ENCODE measurements at places on chromosomes 3 and 15.

DNA sequence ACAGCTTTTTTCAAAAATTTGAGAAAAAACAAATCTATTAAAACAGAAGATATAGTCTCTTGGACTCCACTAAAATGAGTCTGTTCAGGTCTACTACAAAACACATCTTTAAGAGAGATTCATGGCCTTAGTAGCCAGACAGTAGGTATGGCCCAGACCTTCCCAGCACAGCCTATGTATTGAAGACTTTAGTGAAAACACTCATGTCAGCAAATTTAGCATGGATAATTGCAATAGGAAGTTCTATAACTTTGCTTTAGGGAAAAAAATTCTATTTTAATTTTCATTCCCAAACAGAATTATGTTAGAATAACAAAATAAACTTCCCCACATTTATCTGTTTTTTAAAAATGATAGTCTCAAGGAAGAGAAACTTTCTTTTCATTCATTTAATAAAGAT lies 976.6 kb downstream of the FHIT start:
- DNase-seq, result no peak

GRCh38 chr15:53203454-53203853 lies 413.3 kb upstream of the ONECUT1 start:
- DNase-seq, result no peak

GRCh38 chr15:64837502-64837901 lies 4.2 kb upstream of the PLEKHO2 start:
- DNase-seq, result no peak

DNA sequence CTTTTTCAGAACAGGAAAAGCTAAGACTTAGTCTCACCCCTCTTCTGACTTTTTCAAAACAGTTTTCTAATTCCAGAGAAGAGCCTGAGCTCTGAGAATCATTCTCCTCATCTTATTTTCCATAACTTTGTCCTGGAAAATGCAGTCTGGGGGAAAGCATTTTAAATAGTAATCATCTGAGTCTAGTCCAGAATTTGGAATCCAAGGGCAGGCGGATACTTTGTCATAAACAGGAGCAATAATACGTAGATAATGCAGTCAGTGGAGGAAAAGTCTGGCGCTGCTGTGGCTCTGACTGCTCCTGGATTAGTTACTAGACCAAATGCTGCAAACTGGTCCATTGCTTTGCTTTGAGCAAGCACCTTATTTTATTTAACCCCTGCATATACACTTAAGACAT lies 285.0 kb downstream of the THSD4 start:
- no peak for DNase-seq

- no peak for DNase-seq
Measured at GRCh38 chr15:68195336-68196112, 9.6 kb downstream of the CALML4 start.

GRCh38 chr15:59736181-59736580 lies 47.1 kb upstream of the BNIP2 start:
- DNase-seq, result no peak

DNA sequence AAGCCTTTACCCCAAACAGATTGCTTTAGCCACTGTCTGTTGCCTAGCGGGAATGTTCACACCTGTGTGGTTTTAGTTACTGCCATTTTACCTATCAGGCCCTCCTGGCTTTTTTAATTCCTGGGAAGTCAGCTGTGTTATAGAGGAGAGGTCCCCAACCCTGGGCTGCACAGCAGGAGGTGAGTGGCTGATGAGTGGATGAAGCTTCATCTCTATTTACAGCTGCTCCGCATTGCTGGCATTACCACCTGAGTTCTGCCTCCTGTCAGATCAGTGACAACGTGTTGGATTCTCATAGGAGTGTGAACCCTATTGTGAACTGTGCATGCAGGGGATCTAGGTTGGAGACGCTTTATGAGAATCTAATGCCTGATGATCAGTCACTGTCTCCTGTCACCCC lies 127.0 kb downstream of the MBNL1 start:
- DNase-seq, result no peak

- DNase-seq, result no peak
Measured at GRCh38 chr3:189966843-189967242, 153.9 kb downstream of the P3H2 start.

DNA sequence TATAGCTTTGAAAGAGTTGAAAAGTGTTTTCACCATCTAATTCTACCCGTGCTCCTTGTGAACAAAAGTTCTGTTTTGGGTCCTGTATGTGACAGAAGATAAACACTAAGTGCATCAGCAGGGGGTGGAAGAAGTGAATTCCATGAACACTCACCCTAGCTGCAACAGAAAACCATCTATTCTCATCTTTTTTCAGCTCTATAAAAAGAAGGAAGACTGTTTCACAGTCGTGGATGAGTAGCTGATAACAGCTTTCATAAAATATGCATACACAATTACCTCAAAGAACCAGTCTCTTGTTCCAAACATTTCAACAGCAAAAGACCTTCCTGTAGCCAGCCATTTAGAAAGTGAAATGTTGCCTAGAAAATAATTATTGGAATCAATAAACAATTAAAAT lies 281.7 kb upstream of the RASGRP1 start:
- no peak for DNase-seq

- DNase-seq, result no peak
Measured at GRCh38 chr15:60568301-60568742, 89.4 kb upstream of the ICE2 start.

GRCh38 chr3:123282461-123282860 lies 80.7 kb downstream of the SEC22A start:
- DNase-seq, result no peak

DNA sequence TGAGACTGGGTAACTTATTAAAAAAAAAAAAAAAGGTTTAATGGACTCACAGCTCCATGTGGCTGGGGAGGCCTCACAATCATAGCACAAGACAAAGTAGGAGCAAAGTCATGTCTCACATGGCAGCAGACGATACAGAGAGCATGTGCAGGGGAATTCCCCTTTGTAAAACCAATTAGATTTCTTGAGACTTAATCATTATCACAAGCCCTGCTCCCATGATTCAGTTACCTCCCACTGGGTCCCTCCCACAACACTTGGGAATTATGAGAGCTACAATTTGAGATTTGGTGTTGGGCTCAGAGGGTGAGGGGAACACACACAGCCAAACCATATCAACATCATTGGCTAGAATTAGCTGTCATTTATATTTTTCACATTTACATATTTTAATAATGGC lies 221.0 kb downstream of the RSRC1 start:
- no peak for DNase-seq

GRCh38 chr3:77799278-77799677 lies 759.4 kb downstream of the ROBO2 start:
- DNase-seq, result no peak

DNA sequence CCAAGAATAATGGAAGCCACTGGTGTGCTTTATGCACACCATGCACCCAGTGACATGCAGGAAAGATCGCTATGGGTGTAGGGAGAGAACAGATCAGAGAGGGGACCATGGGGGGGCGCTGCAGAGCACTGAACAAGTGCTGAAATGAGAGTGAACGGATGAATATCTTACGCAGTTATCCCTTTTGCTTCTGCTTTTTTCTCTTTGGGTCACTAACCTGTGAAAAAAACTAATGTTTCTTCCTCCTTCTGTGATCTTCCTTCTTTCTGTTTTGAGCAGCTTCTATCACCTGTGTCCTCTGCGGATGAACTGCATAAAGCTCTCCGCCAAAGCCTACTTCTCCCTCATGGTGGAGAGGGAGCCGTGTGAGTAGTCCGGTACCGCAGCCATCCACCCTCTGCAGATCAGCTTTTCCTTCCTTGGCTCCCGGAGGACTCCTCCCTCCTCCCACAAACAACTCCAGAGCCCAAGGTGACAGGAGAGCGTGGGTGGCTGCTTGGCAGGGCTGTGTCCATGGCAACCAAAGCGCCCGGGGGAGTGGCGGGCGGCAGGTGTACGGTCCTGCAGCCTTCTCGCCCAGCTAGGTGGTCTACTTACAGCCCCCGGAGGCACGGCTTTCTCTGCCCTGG lies 106.2 kb downstream of the DGKG start:
- DNase-seq, result no peak

GRCh38 chr15:90563463-90563862 lies 33.7 kb downstream of the CRTC3 start:
- no peak for DNase-seq

- DNase-seq, result no peak
Measured at GRCh38 chr15:32698773-32699390, 18.9 kb upstream of the GREM1 start.

DNA sequence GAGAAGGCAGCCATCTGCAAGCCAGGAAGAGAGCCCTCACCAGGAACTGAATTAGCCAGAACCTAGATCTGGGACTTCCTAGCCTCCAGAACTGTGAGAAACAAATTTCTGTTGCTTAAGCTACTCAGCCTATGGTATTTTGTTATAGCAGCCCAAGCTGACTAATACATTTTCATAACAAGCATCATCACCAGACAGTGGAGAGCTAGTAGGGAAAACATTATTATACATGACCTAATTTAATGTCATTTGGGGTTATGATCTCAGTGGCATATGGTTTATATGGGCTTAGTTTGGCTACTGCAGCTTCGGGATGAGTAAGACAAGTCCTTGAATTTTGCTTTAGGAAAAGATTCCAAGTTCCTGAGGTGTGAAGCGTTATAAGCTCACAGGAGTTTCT lies 35.6 kb downstream of the LNP1 start:
- DNase-seq, result no peak

DNA sequence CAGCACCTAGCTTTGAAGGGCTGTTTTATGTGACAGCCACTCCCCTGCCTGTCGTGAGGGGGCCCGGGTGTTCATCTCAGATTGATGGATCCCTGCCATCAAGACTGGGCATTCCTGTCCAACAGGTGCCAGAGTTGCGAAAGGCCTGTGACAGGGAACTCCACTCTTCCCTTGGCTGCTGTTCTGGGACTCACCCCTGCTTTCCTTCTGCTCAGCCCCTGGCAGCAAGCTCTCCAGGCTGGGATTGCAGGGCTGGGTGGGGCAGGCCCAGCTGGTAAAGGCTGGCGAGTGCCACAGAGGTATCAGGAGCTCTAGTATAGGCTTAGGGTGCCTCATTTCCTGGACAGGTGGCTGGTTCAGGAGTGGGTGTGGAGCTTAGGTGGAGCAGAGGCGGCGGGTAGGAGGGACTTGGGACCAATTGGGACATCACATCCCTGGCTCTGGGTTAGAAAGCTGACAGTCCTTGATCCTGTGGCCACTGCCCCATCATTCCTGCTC lies at the start of gene PLA2G4B:
Gene PLA2G4B (plus strand): TSS at position 448 of the 498 bp plus-strand sequence. CDS start 67 bp downstream, outside the sequence.
- no peak for DNase-seq

DNA sequence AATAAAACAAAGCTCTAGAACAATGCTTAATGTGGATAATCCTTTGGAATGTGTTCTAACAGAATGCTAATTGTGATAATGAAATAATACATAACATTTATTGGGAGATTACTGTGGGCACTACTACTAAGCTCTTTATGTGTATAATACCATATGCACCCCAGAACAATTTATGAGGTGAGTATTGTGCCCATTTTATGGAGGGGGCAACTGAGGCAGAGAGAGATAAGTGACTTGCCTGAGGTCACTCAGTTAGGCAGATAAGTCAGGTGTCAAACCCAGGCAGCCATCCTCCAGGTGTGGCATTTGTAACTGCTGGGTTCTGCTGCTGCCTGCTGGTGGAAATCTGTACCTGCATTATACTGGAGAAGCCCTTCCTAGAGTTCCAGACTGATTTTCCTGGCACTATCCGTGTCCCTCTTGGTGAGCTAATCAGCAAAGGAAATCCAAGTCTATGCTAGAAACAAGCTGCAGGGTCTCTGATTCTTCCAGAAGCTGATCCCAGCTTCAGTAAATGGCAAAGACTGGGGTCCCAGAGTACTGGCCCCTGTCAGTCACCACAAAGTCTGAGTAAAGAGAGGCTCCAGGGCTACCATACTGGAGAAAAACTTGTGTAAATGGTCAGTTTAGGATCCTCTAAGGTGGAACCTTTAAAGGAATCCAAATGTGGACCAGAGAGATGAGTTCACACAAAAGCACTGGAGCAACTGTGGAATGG lies 22.6 kb upstream of the RBP1 start:
- DNase-seq, result no peak

- no peak for DNase-seq
Measured at GRCh38 chr15:74328331-74329056, 39.0 kb downstream of the CYP11A1 start.

GRCh38 chr3:72999951-73000350 lies 3.3 kb downstream of the PPP4R2 start:
- DNase-seq, result no peak

DNA sequence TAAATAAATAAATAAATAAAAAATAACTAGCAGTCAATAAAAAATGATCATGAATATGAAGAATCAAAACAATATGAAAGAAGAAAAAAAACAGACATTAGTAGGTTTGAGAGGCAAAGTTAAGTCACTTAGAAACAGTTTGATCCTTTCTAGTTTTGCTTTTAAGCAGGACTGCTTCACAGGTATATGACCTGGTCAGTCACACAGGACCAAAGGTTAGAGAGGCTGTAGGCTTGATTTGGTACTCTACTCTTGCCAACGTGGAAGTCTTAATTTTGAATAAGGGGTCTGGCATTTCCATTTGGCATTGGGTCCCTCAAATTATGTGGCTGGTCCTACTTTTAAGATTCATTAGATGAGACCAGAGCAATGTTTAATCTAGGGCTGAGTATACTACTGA lies 441.7 kb upstream of the NECTIN3 start:
- no peak for DNase-seq

GRCh38 chr15:99427210-99427609 lies 138.6 kb upstream of the MEF2A start:
- DNase-seq, result no peak

DNA sequence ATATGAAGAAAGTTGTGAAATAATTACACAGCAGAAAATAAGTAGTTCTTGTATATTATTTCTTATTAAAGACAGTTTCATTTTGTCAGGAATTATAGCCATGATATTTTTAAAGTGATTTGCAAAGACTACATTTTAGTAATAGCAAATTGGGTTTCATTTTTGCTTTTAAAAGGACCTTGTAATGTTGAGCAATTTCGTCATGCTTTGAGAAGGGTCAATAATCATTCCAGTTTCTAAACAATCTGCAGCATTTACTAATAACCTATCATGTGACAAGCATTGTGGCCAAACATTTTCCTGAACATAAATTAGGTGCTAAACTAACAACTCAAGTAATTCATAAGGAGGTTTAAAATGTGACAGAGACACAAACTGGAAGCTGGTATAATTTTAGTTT lies 214.4 kb upstream of the CBLB start:
- DNase-seq, result no peak

GRCh38 chr3:141067206-141067974 lies 16.2 kb downstream of the SPSB4 start:
- no peak for DNase-seq

DNA sequence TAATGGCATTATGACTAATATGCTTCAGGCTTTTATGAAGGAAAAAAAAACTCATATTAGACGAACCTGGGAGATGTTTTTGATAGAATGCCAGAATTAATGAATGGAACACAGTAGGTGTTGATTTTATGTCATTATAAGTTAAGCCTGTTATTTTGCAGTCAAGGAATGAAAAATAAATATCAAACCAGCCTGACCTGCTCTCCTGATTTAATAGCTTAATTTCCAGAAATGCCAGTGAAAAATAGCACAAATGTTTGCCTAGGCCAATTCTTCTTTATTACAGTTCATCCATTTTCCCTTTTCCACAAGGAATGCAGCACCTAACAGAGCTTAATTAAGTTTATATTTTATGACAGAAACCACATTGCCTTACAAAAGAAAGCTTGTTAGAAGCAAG lies 292.0 kb downstream of the TBL1XR1 start:
- no peak for DNase-seq

Data from stimulated activated CD8-positive, alpha-beta memory T cell treated with anti-CD3 and anti-CD28 coated beads, Interleukin-2, amount 100 ng/mL, for 1 hour (primary cell).